Heart right ventricle (tissue), 16 donors: ENCODE measurements at places on chromosomes 12 and 14. TPM values are rescaled to one million over a fixed set of nuclear protein-coding genes. Genes with fewer than 3 reads are reported as not detected.

- H3K36me3 ChIP-seq = no peaks in the 10 kb centered on the region
- H3K27me3 ChIP-seq = no peaks in the 10 kb centered on the region
- H3K27ac ChIP-seq = no peak overlapping the region
These were observed 27.8 kb downstream of the FAM222A start for GRCh38 chr12:109741286-109741969.

GRCh38 chr12:104280717-104281458 lies 22.7 kb upstream of the EID3 start:
- DNase-seq = no peak
- H3K36me3 ChIP-seq = no peaks in the 10 kb centered on the region
- no peak overlapping the region for H3K27ac ChIP-seq

GRCh38 chr12:124031058-124031457 lies 58.0 kb downstream of the ZNF664 start:
- peaks cover 36% of the 10 kb centered on the region for H3K4me1 ChIP-seq
- H3K27me3 ChIP-seq = no peaks in the 10 kb centered on the region
- H3K27ac ChIP-seq = no peak overlapping the region
- DNase-seq = no peak

GRCh38 chr14:35215110-35215813 lies 76.9 kb upstream of the PSMA6 start:
- H3K27ac ChIP-seq = no peak overlapping the region
- H3K27me3 ChIP-seq = no peaks in the 10 kb centered on the region

DNA sequence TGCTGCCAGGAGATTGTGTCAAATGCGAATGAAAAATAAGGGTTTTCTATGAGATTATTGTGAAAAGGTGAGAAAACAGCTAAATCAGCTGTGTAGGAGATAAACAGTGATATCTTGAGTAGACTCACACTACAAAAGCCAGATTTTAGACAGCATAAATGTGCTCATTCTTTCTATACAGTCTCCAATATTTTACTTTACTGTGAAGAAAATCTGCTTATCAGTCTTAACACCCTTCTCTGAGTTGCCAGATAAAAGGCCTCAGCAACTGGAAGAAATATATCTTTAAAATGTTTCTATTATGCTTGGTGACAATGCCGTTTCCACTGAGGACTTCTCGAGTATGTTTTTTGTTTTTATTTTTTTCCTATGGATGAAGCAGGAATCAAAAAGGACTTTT lies 47.0 kb upstream of the PTCSC3 start:
- DNase-seq = no peak
- no peaks in the 10 kb centered on the region for H3K27me3 ChIP-seq
- no peak overlapping the region for H3K27ac ChIP-seq
- H3K36me3 ChIP-seq = no peaks in the 10 kb centered on the region
- no peaks in the 10 kb centered on the region for H3K4me1 ChIP-seq

- no peak for DNase-seq
- no peak overlapping the region for H3K27ac ChIP-seq
- no peaks in the 10 kb centered on the region for H3K36me3 ChIP-seq
- no peaks in the 10 kb centered on the region for H3K4me1 ChIP-seq
- H3K4me3 ChIP-seq = no peak overlapping the region
These were observed 164.0 kb upstream of the PZP start for GRCh38 chr12:9372202-9372601.

DNA sequence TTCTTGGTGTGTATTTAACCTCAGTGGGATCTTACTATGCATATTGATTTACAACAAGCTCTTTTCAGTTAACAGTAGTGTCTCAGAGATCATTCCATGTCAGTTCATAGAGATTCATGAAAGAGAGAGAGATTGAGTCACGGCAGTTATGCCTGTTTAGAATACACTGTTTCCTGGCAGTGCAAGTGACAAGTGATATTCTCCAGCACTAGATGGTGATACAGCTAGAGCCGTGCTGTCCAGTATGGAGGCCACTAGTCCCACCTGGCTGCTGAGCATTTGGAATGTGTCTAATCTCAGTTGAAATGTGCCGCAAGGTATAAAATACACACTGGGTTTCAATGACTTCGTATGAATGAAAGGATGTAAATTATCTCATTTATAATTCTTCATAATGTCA lies 184.4 kb downstream of the SUDS3 start:
- H3K27me3 ChIP-seq = no peaks in the 10 kb centered on the region
- no peak overlapping the region for H3K27ac ChIP-seq
- H3K4me1 ChIP-seq = peaks cover 6% of the 10 kb centered on the region
- H3K4me3 ChIP-seq = no peak overlapping the region
- peak; percentile 66 for DNase-seq

DNA sequence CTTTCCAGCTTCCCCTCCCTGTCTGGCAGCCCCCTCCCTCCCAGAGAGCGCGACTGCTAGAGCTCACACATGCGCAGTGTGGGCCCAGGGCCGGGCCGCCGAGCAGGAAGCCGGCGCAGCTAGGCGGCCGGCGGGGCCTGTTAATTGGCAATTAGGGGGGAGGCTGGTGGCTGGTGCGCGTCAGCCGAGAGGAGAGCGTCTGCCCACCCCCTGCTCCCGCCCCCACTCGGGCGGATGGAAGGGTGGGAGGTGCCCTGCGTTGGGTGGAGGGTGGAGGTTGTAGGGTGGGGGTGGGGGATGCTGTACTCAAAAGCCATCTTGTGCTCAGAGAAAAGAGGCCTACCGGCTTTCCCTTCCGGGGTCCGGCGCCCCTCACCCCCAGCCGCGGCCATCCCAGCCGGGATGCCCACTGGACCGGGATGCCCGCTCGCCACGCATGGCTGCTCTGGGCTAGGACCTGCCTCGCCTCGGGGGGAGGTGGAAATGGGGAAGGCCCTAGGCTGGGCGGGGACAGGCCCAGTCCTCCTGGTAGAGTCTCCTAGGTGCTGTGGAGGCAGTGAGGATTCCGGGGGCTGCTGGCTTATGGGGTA lies 9.2 kb downstream of the HOXC8 start:
- peaks cover 40% of the 10 kb centered on the region for H3K4me1 ChIP-seq
- peak; percentile 40 for DNase-seq
- peak overlapping the region; percentile 49 for H3K4me3 ChIP-seq
- H3K27me3 ChIP-seq = peaks cover 100% of the 10 kb centered on the region

DNA sequence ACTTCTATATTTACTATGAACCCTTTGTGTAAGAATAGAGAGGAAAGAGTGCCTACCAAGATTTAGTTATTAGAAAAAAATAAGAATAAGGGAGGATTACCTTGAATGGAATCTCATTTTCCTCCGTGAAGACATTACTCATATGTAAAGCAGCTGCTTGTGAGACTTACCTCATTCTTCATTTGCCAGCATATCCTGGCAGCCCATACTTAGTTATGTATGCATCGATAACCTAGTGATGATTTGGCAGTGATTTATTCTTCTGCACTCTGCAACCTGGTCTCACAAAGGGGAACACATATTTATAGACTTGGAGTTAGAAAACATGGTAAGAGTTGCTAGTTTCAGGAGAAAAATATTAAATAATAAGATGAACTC lies 56.8 kb downstream of the LRFN5 start:
- no peak overlapping the region for H3K27ac ChIP-seq
- no peak overlapping the region for H3K4me3 ChIP-seq

GRCh38 chr14:104101651-104102281 lies 16.3 kb downstream of the ASPG start:
- peak; percentile 3 for DNase-seq
- no peak overlapping the region for H3K27ac ChIP-seq
- H3K36me3 ChIP-seq = no peaks in the 10 kb centered on the region
- H3K4me3 ChIP-seq = no peak overlapping the region
- H3K4me1 ChIP-seq = no peaks in the 10 kb centered on the region

DNA sequence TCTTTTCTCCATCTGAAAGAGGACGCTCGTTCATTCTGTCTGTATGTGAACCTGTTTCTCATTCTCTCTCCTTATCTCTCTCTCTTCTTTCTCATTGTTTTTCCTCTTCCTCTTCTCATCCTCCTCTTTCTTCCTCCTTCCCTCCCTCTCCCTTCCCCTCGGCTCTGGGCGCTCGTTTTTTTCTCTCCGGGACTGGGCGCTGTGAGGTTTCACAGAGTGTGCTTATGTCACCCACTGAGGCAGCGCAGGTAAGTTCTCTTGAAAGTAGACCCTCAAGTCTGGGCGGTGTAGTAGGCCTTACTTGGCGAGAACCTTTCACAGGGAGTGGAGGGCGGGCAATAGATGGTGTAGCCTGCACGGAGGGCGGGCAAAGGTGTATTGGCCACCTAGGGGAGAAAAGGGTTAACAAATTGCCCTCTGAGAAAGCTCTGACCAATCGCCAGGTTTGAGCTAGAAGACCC lies 4.5 kb upstream of the SIX1 start:
- peaks cover 99% of the 10 kb centered on the region for H3K27me3 ChIP-seq
- peaks cover 44% of the 10 kb centered on the region for H3K4me1 ChIP-seq
- no peak overlapping the region for H3K27ac ChIP-seq
- H3K36me3 ChIP-seq = no peaks in the 10 kb centered on the region

DNA sequence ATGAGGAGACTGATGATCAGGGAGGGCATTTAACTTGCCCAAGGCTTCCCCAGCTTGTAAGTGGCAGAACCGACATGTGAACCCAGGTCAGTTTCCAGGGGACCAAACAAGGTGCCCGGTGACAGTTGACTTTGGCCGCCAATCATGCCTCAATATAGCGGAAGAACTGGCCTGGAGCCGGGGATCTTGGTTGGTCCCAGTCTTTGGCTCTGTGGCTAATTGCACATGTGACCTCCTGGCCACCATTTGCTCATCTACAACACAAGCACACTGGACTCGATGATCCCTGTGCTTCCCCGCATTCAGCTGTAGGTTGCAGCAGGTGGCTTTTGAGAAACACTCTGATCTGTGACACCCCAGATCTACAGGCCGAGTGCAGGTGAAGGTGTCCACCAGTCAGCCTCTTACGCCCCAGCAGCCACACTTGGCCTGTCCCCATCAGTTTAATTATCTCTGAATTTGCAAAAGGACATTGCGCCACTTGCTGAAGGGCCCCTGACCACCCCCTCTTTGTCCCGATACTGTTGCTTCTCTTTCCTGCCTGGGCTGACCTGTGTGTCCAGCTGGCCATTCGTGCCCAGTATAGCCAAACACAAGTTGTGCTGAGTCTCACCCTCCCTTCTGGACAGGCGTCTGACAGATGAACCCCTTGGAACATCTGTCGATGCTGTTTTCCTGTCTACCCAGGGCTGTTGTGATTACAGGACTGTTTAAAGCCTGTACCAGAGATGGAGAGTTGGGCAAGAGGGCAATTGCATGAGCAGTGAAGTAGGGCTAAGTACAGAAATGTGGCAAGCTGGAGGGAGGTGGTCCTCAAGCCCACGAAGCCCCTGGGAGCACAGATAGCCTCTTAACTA lies 14.1 kb downstream of the ACACB start:
- no peak overlapping the region for H3K4me3 ChIP-seq
- no peak for DNase-seq
- peak overlapping the region; percentile 57 for H3K27ac ChIP-seq
- H3K36me3 ChIP-seq = peaks cover 30% of the 10 kb centered on the region
- H3K27me3 ChIP-seq = no peaks in the 10 kb centered on the region

- H3K27me3 ChIP-seq = no peaks in the 10 kb centered on the region
- no peak overlapping the region for H3K4me3 ChIP-seq
- H3K36me3 ChIP-seq = no peaks in the 10 kb centered on the region
- peaks cover 3% of the 10 kb centered on the region for H3K4me1 ChIP-seq
These were observed 50.3 kb downstream of the CCNK start for GRCh38 chr14:99531251-99532096.

- no peak overlapping the region for H3K27ac ChIP-seq
- H3K4me1 ChIP-seq = no peaks in the 10 kb centered on the region
- H3K27me3 ChIP-seq = no peaks in the 10 kb centered on the region
- no peak for DNase-seq
These were observed 199.3 kb upstream of the PPFIA2 start for GRCh38 chr12:81958406-81958805.

GRCh38 chr14:35224615-35225014 lies 67.6 kb upstream of the PSMA6 start:
- peaks cover 22% of the 10 kb centered on the region for H3K4me1 ChIP-seq
- no peaks in the 10 kb centered on the region for H3K27me3 ChIP-seq
- no peaks in the 10 kb centered on the region for H3K36me3 ChIP-seq
- H3K27ac ChIP-seq = peak overlapping the region; percentile 43

DNA sequence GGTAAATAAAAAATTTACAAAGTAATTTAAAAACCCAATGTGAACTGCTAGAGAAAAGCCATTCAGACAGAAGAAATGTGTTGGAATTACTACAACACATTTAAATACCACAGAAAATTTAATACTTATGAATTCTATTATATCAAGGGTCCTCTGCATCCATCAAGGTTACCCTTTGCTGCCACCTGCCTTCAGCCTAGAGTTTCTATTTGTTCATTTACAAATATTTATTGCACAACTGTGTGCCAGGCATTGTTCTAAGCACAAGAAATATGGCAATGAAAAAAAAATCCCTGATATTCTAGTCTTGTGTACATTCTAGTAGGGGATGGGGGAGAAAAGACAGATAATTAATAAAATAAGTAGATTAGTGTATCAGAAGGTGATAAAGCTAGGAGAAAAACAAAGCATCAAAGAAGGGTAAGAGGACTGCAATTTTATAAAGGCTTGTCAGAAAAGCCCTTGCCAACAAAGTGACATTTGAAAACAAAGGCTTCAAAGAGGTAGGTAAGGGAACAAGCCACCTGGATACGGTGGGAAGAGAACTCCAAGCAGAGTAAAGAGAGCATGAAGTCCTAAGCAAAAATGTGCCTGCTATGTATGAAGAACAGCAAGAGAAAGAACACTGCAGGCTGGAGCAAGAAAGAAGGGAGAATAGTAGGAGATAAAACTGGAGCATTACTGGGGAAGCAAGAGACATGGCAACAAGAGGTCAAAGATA lies 59.1 kb upstream of the SLC6A13 start:
- H3K27ac ChIP-seq = no peak overlapping the region
- H3K4me1 ChIP-seq = no peaks in the 10 kb centered on the region
- H3K36me3 ChIP-seq = peaks cover 57% of the 10 kb centered on the region
- H3K27me3 ChIP-seq = no peaks in the 10 kb centered on the region
- no peak for DNase-seq

DNA sequence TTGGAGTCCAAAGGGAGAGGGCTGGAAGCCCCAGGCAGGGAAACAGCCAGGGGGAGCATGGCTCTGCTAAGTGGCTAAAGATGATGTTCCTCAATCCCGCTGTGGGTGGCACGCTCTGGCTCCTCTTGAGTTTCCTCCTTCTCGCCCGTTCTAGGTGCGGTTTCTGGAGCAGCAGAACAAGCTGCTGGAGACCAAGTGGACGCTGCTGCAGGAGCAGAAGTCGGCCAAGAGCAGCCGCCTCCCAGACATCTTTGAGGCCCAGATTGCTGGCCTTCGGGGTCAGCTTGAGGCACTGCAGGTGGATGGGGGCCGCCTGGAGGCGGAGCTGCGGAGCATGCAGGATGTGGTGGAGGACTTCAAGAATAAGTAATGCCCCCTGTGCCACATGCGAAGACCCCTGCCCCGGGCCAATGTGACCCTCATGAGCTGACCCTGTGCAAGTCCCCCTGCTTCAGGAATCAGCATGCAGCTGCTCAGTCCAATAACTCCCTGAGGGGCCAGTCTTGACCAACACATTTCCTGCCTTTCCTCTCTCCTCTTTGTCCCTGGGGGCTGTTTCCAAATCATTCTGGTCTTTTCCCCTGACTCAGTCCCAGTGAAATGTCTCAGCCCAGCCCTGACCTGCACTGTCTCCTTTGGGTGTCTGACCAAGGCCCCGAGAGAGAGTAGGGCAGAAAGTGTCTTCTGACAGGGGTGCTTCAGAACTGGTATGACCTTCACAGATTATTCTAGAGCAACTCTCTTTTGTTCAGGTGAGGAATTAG lies 2.1 kb downstream of the KRT7 start:
- peaks cover 15% of the 10 kb centered on the region for H3K27me3 ChIP-seq
- H3K27ac ChIP-seq = no peak overlapping the region
- peaks cover 4% of the 10 kb centered on the region for H3K4me1 ChIP-seq
- H3K4me3 ChIP-seq = no peak overlapping the region
- no peaks in the 10 kb centered on the region for H3K36me3 ChIP-seq
- DNase-seq = no peak

CAPZA3 gene
- not detected for total RNA-seq

PTPRR gene
- total RNA-seq = 0.49 TPM

GPR132 gene
- 0.80 TPM for total RNA-seq

WASHC4 gene
- 22.8 TPM for total RNA-seq

CATSPERB gene
- total RNA-seq = 0.15 TPM

KRT78 gene
- total RNA-seq = not detected

KERA gene
- total RNA-seq = 0.14 TPM
